ENCODE measurements at places on chromosomes 4 and X.

DNA sequence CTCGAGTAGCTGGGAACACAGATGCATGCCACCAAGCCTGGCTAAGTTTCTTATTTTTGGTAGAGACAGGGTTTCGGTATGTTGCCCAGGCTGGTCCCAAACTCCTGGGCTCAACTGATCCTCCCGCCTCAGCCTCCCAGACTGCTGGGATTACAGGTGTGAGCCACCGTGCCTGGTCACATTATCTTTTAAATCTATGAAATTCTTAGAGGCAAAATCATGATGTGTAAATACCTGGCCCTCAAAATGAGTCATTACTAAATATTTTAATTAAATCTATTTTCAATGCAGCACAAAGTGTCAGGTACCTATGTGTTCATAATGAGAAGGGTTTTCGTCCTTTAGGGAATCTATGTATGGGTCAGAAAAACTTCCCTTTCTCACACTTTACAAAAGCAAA, 222.5 kb upstream of the GPC4 start:
- no peak for DNase-seq

GRCh38 chrX:1807301-1807731, 192.5 kb downstream of the ASMT start:
- no peak for DNase-seq

GRCh38 chrX:13293700-13294099, 26.2 kb downstream of the ATXN3L start:
- DNase-seq, result no peak

GRCh38 chr4:131764730-131765129, 1384.4 kb upstream of the PCDH10 start:
- DNase-seq, result no peak

DNA sequence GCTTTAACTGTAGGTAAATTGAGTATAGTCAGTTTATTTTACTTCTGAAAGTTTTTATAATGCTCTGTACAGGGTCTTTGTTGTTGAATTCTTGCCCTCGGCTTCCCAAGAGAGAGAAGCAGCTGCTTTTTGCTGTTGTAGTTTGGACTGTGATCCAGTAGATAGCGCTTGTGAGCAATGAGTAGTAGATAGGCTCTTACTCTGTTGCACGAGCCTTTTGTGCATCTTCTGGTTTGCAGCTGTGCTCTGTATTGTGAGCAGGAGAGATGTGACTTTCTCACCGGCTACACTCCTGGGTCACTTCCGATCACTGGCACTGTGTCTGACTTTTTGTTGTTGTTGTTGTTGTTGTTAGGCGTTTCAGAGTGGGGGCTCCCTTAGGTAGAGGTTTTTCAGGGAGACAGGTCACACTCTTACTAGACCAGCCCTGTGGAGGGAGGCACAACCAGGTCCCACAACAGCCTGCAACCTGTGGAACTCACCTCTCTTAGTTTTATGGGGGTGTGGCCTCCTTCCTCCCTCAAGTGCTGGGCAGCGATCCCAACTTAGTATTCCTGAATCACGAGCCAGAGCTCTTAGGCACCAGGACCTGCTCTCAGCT, 822.1 kb upstream of the GALNTL6 start:
- DNase-seq, result no peak

GRCh38 chr4:100754751-100755150, 236.9 kb upstream of the EMCN start:
- no peak for DNase-seq

DNA sequence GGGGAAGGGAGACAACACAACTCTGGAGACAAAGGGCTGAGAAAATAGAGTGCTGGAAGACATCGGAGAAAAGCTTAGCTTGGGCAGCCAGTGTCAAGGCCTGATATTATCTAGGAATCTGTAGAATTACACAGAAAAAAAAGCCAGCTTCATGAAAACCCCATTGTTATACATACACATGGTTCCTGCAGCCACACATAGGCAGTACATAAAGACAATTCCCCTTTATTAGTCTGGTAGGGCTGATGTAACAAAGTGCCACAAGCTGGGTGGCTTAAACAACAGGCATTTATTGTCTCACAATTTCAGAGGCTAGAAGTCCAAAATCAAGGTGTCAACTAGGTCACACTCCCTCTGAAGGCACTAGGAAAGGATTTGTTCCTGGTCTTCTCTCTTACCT, 503.5 kb downstream of the MID1IP1 start:
- DNase-seq, result no peak

GRCh38 chrX:4936315-4936714, 1222.9 kb upstream of the PRKX start:
- no peak for DNase-seq

DNA sequence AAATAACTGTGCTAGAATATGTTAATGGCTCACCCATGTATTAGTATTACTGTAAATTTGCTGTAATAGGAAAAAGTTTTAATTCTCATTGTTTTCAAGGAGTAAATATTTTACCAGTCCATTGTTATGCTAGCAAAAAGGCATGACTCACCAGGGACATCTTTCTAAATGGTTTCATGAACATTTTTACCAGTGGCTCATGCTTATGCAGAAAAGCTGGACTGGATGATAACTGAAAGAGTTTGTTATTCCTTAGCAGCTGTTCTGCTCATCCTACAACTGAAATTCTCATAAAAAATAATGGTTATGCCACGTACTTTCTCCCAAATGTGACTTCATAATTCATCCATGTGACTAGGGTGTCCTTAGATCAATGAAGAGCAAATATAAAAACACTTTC, 111.9 kb upstream of the PCDH18 start:
- no peak for DNase-seq

DNA sequence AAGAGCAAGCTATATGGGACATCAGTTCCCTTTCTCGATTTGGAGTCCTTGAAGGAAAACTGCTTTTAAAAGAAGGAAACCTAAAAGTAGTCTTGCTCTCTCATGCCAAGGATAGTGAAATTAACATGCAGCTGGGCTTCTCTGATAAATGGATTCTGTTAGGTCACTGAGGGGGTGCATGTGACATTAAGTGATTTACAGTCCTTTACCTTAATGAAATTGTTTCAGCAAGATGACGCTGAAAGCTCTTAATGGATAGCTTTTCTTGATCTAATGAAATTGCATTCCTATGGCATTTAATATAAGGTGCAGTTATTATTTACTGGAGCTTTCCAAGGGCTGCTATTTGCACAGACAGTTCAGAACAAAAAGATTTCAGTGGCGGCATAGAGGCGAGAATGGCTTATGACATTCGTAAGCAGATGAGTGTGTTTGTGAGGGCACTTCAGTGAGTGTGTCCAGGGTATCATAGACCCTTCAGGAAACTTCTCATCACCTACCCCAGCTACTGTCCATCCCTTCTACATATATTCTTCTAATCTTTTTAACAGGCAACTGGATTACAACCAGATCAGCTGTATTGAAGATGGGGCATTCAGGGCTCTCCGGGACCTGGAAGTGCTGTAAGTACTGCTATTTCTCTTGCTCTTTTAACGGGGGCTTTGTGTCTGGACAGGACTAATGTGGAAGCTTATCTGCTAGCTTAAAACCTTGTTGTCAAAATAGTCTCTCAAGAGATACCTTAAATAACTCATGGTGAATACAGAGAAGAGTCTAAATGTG, 219.9 kb upstream of the PACRGL start:
- no peak for DNase-seq

- DNase-seq, result no peak
These were observed 12.6 kb downstream of the P2RY10 start for GRCh38 chrX:78957768-78958130.

- no peak for DNase-seq
These were observed 80.0 kb upstream of the AFAP1 start for GRCh38 chr4:8019396-8020365.

GRCh38 chr4:8283631-8284121, 14.1 kb downstream of the HTRA3 start:
- no peak for DNase-seq

DNA sequence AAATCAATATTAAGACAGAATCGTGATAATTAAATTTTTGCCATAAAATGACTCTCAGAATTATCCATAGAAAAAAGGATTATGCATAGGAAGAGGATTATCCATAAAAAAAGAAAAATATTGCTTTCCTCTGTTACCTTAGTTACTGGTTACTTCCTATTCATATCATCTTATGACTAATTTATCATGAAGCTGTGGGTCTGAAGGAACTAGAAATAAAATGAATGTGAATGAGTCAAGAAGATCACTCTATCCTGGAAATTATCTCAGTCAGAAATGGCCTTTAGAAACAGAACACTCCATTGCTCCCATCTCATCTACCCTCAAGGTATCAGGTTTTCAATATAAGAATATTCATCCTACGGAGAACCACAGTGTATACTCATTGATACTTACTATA, 19.4 kb downstream of the RPS6KA6 start:
- no peak for DNase-seq

DNA sequence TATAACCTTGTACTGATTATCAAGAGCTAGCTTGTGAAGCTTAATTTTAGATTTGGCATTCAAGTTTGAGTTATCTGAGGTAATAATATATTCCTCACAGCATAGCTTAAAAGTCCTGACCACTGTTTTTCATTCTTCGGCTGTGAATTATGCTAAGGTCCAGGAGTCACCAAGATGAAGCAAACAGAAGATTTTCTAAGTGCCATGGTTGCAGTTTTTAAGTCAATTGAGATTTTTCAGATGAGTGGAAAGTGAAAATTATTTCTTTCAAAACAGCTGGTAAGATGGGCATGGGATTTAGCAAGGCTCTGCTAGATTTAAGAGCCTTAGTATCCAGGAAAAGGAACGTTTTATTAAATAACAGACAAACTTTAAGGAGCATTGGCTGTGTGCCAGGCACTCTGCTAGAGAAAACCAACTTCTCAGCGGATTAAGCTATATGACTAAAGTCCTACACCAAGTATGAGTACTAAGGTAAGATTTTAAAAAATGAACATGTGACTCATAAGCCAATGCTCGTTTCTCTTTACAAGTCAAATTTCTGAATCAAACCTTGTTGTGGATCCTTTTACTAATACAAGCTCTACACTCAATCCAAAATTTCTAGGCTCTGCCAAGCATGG, 149.9 kb upstream of the IL15 start:
- DNase-seq, result no peak

GRCh38 chr4:17762726-17763125, 18.7 kb downstream of the FAM184B start:
- DNase-seq, result no peak

GRCh38 chr4:42708625-42709024, 51.7 kb upstream of the ATP8A1 start:
- no peak for DNase-seq
